ENCODE measurements at places on chromosomes 11 and 22. TPM values are rescaled to one million over a fixed set of nuclear protein-coding genes. Genes with fewer than 3 reads are reported as not detected.
A peak's percentile ranks its signal among the peaks of the same experiment; 100 is the strongest.

GRCh38 chr11:57302489-57302888, 22.3 kb downstream of the TNKS1BP1 start:
- no peak for DNase-seq

Gene XKR3
- total RNA-seq: not detected

- peak; percentile 88 for DNase-seq
Measured at GRCh38 chr22:41237707-41238569, 2.8 kb downstream of the CHADL start.

DNA sequence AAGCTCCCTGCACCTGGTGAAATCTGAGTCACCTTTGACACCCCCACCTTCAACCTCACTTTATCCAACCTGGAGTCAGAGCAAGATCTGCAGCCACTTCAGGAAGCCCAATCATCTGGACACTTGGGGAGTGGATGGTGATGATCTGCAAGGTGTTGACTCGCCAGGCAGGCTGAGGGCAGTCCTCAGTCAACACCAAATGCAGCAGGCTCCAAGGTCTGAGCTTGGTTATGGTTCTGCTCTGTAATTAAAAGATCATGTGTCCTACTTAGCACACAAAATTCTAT, 446.9 kb downstream of the BRD1 start:
- DNase-seq: no peak

DNA sequence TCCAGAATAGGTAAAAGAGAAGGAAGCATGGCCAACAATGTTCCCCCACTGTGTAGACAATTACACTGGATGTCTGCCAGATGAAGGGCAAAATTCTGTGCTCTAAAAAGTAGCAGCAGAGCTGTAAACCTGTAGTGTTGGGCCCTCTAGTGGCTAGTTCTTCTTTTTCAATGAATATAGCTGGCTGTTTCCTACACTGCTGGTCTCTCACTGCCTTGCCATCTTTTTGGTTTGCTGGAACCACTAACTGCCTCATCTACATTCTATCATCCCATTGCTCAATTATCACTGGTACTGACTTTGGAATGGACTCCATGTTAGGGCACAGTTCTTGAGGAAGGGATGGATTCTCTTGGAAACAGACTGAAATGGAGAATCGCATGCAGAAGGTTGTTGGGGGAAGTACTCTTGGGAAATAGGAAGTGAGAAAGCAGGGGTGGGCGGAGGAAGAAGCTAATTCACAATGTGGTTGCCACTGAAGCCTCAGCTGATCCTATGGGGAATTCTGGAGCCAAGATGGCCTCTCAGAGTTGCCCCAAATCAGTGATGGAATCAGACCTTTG, 17.9 kb downstream of the KCNE3 start:
- no peak for DNase-seq

DNA sequence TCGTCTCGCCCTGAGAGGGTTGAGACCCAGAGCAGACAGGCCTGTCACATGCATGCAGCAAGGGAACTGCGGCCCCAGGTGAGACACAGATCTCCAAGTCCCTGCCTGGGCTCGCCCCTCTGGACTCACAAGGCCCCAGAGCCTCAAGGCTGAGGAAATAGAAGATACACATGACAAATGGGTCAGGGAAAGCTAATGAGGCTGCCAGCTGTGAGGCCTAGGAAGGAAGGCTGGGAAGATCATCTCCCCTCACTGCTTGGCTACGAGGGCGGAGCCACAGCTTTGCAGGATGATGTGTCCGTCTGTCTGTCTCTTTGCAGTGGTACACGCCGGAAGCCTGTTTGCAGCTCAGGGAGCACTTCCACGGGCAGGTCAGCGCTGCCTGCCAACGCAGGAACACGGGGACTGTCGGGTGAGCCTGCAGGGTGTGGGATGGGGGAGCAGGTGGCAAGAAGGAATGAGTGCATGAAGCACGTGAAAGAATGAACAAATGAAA, 4.5 kb downstream of the RAB36 start:
- DNase-seq: no peak
